ENCODE measurements at places on chromosomes 13 and 19. TPM values are rescaled to one million over a fixed set of nuclear protein-coding genes. Genes with fewer than 3 reads are reported as not detected.

The GJB2 gene
- total RNA-seq, result not detected

The ZNF613 gene
- 4.9 TPM for total RNA-seq

The COL5A3 gene
- total RNA-seq, result 4.8 TPM

The ZNF253 gene
- 1.9 TPM for total RNA-seq

The IL11 gene
- 6.9 TPM for total RNA-seq

The CACNG6 gene
- total RNA-seq, result 0.11 TPM

The NLRP7 gene
- total RNA-seq, result 0.22 TPM

The ZNF17 gene
- total RNA-seq, result 14.0 TPM

The POGLUT2 gene
- 20.1 TPM for total RNA-seq

The C1QTNF9B gene
- 1.2 TPM for total RNA-seq

The COX6B1 gene
- total RNA-seq, result 362 TPM

The B3GNT3 gene
- not detected for total RNA-seq

The KASH5 gene
- not detected for total RNA-seq

The MAST1 gene
- total RNA-seq, result 0.87 TPM

The CGB3 gene
- total RNA-seq, result not detected

The PLPP2 gene
- total RNA-seq, result 2.9 TPM

The ATP8B3 gene
- total RNA-seq, result 2.7 TPM

The PEAK3 gene
- not detected for total RNA-seq

The ZNF837 gene
- total RNA-seq, result 3.5 TPM

The CBLC gene
- total RNA-seq, result not detected

The FAM216B gene
- not detected for total RNA-seq

The DIAPH3 gene
- total RNA-seq, result 9.6 TPM

The CD320 gene
- total RNA-seq, result 33.1 TPM

The ADAMTSL5 gene
- 3.1 TPM for total RNA-seq

The KLK2 gene
- not detected for total RNA-seq

The ZNF600 gene
- total RNA-seq, result 3.9 TPM

The ZNF491 gene
- total RNA-seq, result 3.4 TPM

The CYP4F12 gene
- total RNA-seq, result not detected

The CEACAM1 gene
- total RNA-seq, result under 0.01 TPM

The ZNF554 gene
- total RNA-seq, result 3.6 TPM

The SLITRK5 gene
- under 0.01 TPM for total RNA-seq

The C19orf18 gene
- not detected for total RNA-seq

The ERICH6B gene
- not detected for total RNA-seq

The ANGPTL4 gene
- 1.9 TPM for total RNA-seq
